ENCODE measurements at places on chromosomes 6 and 20.

DNA sequence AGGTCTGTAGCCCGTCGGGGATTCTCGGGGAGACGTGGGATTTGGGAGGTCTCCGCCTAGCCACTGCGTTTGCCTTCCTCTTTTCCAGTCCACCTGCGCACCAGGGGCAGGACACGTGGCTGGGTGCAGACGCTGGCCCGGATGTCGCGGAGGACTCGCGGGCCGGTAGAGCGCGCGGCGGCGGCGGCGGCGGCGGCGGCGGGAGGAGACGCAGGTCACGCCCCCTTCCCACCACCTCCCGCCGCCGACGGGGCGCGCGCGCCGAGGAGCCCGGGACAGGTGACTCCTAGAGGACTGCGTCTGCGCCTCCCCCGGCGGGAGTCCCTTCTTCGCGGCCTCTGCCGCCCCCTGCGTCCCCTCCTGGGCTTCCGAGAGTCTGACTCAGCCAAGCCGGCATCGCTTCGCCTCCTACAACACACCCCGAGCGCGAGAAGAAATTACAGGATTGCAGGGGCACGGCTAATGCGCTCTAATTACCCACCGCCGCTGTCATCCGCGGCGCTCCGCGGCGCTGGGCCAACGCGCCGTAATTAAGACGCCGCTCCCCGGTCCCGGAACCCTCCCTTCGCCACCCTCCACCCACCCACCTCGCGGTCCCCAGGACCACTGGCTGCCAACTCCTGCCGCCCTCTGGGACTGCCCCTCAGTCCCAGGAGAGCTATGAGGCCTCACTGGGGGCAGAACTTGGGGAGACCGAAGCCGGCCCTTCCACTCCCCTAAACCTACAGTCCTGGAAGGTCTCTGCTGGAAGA lies 124.5 kb downstream of the MRPL14 start:
- peak; percentile 69 for DNase-seq

DNA sequence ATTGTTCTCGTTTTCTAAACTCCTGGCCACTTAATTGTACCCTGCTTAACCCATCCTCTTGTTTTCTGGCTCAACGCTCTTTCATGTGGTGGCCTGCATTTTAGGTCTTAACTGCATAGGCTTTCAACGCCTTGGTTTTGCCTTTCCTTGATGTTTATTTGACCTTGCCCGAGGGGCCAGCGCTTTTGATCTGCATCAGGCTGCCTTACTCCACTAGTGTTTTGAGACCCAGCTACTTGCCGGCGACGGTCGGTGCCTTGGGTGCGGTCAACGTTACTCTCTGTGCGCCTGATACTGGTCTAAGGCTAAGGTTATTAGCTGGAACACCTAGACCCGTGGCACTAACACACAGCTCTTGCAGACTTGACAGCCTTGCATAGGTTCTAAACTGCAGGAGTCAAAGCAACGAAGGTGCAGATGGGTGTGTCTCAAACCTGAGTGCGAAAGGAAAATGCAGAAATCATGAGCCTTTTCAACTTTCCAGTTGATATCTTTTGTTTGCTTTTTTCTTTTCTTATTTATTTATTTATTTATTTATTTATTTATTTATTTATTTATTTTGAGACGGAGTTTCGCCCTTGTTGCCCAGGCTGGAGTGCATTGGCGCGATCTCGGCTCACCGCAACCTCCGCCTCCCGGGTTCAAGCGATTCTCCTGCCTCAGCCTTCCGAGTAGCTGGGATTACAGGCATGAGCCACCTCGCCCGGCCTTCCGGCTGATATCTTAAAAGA lies 138.8 kb downstream of the HFE start:
- peak; percentile 21 for DNase-seq

- peak; percentile 79 for DNase-seq
These were observed 406.7 kb downstream of the CD83 start for GRCh38 chr6:14524319-14524718.

- DNase-seq, result no peak
These were observed 44.2 kb downstream of the NCOA6 start for GRCh38 chr20:34781220-34781619.

DNA sequence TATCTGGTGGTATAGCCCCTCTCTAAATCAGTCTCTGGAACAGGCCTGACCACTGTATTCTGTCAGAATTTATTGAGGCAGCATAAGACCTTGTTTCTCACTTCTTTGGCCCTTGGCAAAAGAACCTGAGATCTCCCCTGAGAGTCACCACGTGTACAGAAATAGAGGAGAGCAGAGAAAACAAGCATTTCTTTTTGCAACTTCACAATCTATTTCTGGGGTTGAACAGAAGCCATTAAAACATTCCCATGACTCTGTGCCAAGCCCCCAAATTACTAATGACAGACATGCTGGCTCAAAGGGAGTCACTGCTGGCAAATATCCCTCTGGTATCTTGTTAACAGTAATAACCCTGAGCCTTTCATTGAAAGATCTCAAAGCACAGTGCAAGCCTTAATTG lies 395.3 kb downstream of the MAFB start:
- DNase-seq, result peak; percentile 18

DNA sequence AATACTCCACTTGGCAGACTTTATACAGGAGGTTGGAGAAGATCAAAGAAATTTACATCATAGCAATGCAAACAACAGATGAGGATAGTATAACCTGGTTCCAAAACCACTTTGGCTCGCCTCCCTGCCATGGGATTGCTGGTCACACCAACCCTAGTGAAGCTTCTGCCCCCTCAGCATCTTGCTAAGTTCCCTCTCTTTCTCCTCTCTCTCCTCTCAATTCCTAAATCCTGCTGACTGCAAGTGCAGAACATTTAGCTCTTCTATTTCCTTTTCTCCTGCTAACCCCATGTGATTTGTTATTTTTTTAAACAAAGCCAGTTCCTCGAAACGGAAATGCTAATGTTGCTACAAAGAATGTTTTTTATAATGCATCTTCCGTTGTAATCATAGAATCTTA lies 50.3 kb upstream of the LY86 start:
- no peak for DNase-seq

DNA sequence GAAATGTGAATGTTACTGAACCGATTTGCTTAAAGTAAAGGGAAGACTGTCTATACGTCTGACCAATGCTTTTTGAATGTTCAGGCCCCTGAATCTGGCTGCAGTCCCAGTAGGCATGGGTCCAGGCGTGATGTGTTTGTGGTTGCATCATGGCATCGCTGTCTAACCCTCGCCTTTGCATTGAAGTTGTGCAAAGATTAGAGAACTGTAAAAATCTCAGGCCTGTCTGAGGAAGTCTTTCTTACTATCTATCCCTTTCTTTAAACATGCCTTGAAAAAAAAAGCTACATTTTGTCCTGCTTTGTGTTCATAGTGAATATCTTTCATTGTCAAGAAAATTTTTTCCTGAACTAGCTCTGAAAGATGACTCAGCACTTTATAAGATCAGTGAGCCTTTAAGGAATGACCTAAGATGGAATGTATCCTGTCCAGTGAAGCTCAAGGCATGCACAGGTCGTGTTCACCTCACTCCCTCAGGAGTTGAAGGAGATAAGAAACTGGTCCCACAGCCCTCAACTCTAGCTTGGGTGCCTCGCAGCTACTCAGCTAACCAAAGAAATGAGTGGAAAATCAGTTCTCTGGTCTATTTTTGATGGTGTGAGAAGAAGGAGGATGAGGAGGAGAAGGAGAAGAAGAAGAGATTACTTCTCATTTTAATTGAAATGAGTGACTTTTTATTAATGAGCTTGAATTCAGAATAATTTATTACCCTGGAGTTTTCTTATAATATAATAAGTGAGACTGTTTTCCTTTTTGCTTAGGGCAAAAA lies 48.6 kb downstream of the TPD52L1 start:
- DNase-seq, result peak; percentile 97

DNA sequence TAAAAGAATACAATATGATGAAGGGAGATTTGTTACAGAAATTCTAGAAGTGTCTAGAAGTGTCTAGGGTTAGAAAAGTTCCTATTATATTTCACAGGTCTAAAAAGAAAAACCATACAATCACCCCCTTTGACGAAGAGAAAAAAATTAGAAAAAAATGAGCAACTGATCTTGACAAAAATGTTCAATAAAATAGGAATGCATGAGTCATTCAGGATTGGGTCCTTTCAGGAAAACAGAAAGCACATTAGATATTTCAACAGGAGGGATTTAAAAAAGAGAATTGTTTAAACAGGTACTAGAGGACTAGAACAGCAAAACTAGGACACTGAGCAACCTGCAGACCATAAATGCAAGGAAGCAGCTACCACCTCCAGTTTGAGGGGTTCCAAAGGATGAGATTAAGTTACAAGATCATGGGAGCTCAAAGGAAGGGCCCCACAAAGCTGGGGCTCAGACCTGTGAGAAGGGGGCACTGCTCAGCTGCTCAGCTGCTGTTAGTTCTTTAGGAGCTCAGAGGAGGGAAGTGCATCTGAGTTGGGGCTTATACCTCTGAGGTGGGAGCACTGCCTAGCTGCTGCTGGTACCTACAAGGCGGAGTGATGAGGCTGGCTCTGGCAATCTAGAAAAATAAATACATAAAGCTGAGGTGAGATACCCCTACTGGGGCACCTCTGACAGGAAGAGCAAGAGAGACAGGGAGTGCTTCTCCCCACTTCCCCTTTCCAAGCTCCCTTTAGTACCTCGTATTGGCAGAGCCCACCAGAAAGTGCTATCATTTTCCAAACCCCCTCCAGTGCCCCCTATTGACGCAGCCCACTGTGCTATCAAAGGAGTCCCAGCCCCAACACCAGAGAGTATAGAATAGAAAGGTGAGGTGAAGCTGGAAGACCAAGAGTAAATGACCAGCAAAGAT lies 27.1 kb upstream of the BEND6 start:
- peak; percentile 32 for DNase-seq

Measured in fibroblast of upper back skin (primary cell).